ENCODE measurements at places on chromosomes 11 and 22.

- no peak for DNase-seq
Measured at GRCh38 chr11:87355596-87355995, 317.9 kb downstream of the TMEM135 start.

DNA sequence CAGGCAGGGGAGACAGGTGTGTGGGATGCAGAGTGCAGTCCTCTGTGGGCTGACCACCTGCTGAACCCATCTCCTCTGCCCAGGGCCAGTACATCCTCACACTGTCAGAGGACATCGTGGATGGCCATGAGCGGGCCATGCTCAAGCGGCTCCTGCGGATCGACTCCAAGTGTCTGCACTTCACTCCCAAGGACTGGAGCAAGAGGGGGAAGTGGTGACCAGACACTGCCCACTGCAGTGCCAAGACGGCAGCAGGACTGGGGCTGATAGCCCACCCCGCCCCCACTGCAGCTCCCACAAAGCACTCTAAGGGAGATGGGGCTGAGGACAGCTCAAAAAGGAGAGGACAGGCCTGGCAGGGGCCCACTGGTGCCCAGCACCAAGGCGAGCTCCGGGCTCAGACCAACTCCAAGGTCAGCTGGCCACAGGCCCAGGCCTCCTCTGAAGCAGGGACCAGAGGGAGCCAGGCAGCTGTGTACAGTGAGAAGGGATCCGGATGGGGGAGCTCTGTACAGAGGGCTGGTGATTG lies 1.6 kb downstream of the RNASEH2C start:
- no peak for DNase-seq

DNA sequence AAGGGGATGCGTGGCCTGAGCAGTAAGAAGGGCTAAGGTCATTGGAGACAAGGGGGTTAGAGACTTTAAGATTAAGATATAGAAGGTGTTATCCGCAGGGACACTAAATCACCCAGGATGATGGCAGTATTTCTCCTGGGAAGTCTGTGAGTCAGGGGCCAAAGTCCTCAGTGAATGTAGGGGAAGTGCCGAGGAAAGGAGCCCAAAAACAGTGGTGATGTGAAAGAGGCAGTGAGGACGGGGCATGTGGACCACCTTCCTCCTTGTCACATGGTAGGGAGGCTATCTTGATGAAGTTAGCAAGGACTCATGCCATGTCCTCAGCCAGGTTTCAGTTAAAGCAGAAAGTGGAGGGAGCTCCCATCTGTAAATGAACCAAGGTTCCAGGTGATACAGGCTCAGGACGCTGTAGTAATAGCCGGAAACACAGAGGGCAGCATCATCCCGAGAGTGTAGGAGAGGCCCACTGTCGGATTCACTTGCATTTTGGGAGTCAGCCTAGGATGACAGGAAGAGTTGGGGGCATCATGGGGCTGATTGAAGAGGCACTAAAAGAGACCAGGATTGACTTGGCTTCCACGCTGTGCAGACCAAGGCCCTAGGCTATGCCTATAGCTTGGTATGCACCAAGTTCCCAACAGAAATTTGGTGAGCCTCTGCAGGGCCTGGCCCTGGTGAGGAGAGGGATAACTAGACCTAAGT lies 33.5 kb downstream of the WEE1 start:
- no peak for DNase-seq

DNA sequence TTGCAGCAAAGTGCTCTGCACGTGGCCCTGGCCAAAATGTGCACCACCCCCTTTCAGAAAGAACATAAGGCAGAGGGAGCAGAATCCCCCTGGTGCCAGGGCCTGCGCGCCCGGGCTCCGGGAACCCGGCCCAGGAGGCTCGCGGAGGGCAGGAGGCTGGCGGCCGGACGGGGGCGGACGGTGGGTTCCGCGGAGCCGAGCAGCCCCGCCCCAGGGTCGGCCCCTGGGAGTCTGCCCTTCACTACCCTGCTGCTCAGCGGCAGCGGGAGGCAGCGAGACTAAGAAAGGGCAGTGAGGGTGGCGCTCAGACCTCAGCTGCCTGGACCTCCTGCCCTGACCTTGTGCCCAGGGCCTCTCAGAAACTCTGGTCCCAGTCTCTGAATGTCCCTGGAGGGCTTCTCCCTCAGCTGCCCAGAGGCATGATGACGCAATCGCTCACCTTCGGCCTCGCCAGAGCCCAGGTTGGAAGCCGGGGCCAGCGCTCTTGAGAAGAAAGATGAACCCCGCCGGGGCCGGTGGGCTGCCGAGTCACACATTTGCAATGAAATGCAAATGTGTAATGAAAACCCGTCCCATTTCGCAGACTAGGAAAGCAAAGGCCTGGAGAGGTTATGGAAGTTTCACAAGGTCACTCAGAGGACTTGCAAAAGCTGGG lies 1.1 kb upstream of the CLMP start:
- no peak for DNase-seq

- DNase-seq, result no peak
Measured at GRCh38 chr11:108069947-108070346, 51.4 kb upstream of the ACAT1 start.

DNA sequence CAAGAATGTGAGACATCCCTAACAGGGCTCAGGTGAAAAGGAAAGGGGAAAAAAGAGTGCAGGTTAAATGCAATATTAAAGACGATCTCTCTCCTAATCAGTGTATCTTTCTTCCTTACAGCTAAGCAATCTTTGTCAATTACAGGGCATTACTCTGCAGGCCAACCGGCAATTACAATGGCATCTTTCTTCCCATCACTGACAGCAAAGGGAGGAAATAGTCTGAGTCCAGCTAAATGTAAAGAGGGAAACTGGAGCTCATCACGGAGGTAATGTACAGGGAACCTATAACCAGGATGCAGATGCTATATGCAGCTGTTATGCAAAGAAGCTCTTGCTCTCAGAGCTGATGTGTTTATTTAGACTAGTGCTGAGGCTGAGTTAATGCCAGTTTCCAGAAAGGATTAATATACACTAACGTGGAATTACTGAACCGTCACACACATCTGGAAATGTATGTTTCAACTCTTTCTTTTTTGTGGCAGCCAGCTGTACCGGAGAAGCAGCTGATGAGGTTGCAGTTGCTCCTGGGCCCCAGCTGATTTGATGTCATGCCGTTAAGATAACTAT lies 121.6 kb downstream of the KIRREL3 start:
- no peak for DNase-seq

- no peak for DNase-seq
Measured at GRCh38 chr11:73380897-73381410, 4.8 kb downstream of the RELT start.

- DNase-seq, result no peak
Measured at GRCh38 chr11:75478783-75479596, 46.0 kb upstream of the KLHL35 start.

GRCh38 chr11:17014321-17014832 lies at the start of gene PLEKHA7:
PLEKHA7 (minus strand) TSS chr11:17014414; CDS start chr11:17014401, 13 bp downstream.
- no peak for DNase-seq

DNA sequence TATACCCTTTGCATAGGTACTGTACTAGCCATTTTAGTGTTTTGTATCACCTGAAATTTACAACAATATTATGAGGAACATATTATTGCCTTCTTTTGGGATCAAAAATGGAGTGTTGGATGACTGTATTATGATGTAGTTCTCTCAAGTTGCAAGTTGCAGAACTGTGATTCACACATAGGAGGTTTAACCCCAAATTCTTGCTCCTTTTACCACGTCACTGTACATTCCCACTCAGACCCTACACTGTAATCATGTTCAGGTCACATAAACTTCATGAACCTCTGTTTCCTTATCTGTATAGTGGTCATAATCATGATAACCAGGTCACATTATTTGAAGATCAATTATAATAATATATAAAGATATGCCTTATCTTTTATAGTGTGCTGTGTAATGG lies 925.1 kb upstream of the TENM4 start:
- no peak for DNase-seq

DNA sequence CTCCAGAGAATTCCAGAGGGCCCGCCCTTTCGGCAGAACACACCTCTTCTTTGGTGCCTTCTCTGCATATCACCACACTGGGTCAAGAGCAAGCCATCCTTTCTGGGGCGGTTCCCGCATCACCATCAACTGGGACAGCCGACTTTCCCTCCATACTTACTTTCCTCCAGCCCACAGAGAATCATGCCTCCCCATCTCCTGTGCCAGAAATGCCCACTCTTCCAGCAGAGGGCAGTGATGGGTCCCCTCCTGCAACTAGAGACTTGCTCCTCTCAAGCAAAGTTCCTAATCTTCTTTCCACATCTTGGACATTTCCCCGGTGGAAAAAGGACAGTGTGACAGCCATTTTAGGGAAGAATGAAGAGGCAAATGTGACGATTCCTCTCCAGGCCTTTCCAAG lies 157.7 kb downstream of the C11orf91 start:
- peak; percentile 35 for DNase-seq

DNA sequence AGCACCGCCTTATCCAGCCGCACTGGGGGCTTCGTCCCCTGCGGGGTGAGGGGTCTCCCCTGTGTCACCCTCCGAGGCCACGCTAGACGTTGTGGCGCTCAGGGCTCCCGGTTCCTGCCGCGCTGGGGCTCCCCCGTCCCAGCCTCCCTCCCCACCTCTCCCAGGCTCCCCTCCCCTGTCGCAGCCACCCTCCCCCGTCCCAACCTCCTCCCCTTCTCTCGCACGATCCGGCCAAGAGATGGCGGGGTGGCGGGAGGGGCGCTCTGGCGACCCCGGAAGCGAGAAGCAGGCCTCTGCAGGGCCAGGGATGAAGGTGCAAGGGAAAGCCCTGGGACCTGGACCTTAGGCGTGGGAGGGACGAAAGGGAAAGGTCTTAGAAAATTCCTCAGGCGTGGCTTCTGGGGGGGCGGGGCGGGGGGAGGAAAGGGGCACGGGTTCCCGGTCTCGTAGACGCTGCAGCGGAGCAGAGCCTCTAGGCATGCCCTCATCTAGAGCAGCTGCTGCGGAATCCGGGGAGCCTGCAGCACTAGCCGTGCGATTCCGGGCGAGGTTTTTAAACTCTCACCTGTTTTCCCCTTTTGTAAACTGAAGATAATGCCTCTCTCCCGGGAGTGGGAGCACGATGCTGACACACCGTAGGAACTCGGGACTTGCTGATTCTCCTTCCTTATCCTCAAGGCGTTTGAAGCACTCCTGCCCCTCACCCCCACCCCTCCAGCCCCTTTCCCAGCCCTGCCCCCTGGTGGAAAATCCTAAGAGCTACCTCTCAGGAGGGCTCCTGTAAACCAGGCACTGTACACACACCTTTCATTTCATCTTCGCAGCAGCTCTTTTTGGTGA lies 14.4 kb downstream of the KCNJ5 start:
- DNase-seq, result peak; percentile 58

- DNase-seq, result no peak
Measured at GRCh38 chr11:115767047-115767802, 263.0 kb upstream of the CADM1 start.

- no peak for DNase-seq
Measured at GRCh38 chr11:35874751-35875450, 69.0 kb upstream of the LDLRAD3 start.

DNA sequence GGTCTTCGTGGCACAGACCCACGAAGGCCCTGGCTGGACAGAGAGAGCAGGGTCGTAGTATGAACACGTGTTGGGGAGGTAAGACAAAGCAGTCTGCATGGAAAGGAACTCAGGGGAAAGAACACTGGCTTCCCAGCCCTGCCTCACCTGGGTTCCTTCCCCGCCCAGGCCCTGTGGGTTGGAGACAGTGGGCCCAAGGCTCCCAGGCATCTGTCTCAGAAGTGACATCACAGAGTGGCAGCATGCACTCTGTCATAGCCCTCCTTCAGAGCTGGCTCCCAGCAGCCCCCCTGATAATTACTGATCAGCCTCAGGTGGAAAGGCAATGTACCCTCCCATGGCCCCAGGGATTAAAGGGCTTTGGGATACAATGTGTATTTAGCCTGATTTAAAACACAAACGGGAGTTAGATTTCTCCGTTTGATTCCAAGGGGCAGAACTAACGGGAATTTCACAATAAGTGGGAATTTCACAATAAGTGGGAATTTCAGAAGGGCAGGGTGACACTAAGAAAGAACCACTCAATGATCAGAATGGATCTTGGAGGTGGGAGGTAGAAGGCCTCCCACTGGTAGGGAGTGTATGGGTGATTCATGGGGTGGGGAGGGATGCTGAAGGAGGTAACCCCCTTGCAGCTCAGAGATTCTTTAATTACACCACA lies 65.1 kb downstream of the SLC22A12 start:
- no peak for DNase-seq

DNA sequence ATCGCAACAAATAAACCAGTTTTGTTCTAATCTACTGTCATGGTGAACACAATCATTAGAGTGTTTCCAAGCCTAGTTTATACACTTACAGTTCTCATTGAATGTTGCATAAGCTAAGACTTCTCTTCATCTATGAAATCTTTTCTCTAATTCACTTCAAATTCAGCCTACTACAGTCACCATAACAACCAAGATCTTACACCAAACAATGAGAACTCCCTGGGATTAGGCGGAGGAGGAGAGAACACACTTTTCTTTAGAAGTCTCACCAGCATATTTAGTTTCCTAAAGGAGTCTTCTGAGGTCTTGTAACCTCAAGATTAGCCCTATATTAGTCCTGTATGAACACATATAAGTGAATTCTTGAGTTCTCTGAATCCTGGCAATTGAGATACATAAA lies 1889.7 kb downstream of the LRRC4C start:
- DNase-seq, result no peak

- DNase-seq, result no peak
Measured at GRCh38 chr11:2172676-2173075, 1.1 kb upstream of the TH start.

GRCh38 chr22:27066856-27067255 lies 409.5 kb downstream of the MIAT start:
- DNase-seq, result no peak

GRCh38 chr11:130163346-130164220 lies 4.0 kb downstream of the ST14 start:
- no peak for DNase-seq

- no peak for DNase-seq
Measured at GRCh38 chr11:32153747-32154146, 62.9 kb downstream of the RCN1 start.

DNA sequence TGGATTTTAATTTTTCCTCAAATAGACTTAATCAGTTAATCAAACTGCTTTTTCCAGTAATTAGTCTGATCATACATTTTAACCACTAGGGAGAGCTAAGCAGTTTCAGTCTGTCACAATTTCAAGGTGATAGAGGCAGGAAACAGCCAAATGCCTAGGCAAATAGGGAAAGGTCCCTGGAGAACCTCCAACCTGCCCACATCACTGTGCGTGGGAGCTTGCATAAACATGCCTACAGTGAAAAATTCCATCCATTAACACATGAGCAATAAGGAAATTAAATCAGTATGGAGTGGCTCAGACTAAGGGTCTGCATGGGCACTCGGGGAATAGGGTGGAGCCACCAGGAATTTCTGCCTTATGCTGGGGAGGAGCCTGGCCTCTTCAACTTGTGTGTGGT lies 74.6 kb downstream of the AASDHPPT start:
- DNase-seq, result no peak

All from stimulated activated naive CD8-positive, alpha-beta T cell treated with anti-CD3 and anti-CD28 coated beads, Interleukin-15, Interleukin-2, amounts not matched to agents 100 U/mL and 50 U/mL, for 24 hours (primary cell).